Activated naive CD4-positive, alpha-beta T cell treated with anti-CD3 and anti-CD28 coated beads, Interleukin-2, amount 10 ng/mL, durations not matched to agents 7 days and 5 days (primary cell): ENCODE measurements at places on chromosomes 1 and 21.

GRCh38 chr1:37158113-37158749 lies 123.9 kb upstream of the GRIK3 start:
- no peak overlapping the region for H3K27ac ChIP-seq
- H3K4me3 ChIP-seq = no peak overlapping the region
- no peaks in the 10 kb centered on the region for H3K4me1 ChIP-seq

GRCh38 chr21:16455978-16456377 lies 726.2 kb downstream of the USP25 start:
- H3K36me3 ChIP-seq = no peaks in the 10 kb centered on the region
- no peaks in the 10 kb centered on the region for H3K27me3 ChIP-seq
- no peak overlapping the region for H3K4me3 ChIP-seq
- H3K27ac ChIP-seq = no peak overlapping the region
- no peaks in the 10 kb centered on the region for H3K4me1 ChIP-seq
- DNase-seq = no peak

DNA sequence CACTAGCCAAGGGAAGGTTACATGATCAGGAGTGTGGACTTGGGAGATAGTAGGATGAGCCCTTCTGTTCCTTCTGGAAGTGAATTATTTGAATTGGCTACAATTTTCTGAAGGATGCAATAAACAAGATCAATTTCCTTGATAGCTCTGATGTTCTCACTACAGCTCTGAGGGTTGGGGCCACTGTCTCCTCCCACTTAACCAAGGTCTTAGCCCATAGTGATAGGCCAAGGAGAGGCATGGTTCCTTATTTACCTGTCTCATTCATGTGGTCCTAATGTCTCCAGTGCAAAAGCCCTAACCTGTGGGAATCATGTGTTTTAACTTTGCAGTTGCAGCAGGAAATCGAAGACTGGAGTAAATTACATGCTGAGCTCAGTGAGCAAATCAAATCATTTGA lies 34.8 kb downstream of the MIA3 start:
- no peak for DNase-seq
- H3K4me3 ChIP-seq = no peak overlapping the region
- peaks cover 75% of the 10 kb centered on the region for H3K36me3 ChIP-seq
- peaks cover 66% of the 10 kb centered on the region for H3K4me1 ChIP-seq
- H3K27ac ChIP-seq = peak overlapping the region; percentile 96

GRCh38 chr1:113488576-113489177 lies 98.4 kb downstream of the MAGI3 start:
- no peak overlapping the region for H3K4me3 ChIP-seq
- no peaks in the 10 kb centered on the region for H3K36me3 ChIP-seq
- H3K27me3 ChIP-seq = no peaks in the 10 kb centered on the region
- no peaks in the 10 kb centered on the region for H3K4me1 ChIP-seq

DNA sequence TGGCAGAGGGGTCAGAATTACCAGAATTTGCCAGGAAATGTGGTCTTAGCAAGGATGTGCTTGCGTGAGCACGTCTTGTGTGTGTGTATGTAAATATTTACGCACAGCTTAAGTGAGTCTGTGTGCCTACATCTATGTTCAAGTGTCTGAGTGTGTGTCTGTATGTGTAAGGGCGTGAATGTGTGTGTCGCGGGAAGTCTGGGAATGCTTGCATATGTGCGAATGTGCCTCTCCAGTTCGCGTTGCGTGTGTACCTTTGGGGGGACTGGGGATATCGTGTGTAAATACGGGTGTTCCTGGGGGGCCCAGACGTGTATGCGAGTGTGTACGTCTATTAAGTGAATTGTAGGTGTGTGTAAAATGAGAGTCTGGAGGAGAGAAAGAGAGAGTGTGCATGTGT lies 68.6 kb upstream of the POU3F1 start:
- DNase-seq = no peak
- no peak overlapping the region for H3K27ac ChIP-seq
- H3K4me3 ChIP-seq = no peak overlapping the region

DNA sequence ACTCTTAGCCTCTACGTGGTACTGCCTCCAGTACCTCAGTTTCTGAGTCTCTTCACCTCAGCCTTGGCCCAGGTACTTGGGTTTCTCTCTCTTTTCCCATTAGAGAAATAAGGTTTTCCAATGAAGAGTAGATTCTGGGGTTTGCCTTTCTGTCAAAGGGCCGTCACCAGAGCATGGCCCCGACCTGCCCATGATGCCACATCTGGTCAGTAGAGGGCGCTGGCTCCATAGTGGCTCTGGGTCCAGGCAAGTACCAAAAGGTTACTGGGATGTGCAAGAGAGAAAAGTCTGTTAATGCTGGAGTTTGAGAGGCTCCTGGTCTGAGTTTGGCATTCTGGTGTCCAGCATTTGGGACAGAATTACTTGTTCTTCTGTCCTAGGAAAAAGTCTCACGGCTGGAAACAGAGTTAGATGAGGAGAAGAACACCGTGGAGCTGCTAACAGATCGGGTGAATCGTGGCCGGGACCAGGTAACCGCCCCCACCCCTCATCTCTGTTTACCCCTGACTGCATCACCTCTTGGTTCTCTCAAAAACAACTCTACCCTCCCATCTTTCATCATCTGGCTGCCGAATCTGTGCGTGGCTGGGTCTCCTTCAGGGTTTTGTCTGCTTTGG lies 5.3 kb upstream of the TUFT1 start:
- peak; percentile 85 for DNase-seq
- H3K27me3 ChIP-seq = peaks cover 16% of the 10 kb centered on the region
- peaks cover 5% of the 10 kb centered on the region for H3K4me1 ChIP-seq
- H3K27ac ChIP-seq = no peak overlapping the region
- H3K36me3 ChIP-seq = no peaks in the 10 kb centered on the region
- no peak overlapping the region for H3K4me3 ChIP-seq

DNA sequence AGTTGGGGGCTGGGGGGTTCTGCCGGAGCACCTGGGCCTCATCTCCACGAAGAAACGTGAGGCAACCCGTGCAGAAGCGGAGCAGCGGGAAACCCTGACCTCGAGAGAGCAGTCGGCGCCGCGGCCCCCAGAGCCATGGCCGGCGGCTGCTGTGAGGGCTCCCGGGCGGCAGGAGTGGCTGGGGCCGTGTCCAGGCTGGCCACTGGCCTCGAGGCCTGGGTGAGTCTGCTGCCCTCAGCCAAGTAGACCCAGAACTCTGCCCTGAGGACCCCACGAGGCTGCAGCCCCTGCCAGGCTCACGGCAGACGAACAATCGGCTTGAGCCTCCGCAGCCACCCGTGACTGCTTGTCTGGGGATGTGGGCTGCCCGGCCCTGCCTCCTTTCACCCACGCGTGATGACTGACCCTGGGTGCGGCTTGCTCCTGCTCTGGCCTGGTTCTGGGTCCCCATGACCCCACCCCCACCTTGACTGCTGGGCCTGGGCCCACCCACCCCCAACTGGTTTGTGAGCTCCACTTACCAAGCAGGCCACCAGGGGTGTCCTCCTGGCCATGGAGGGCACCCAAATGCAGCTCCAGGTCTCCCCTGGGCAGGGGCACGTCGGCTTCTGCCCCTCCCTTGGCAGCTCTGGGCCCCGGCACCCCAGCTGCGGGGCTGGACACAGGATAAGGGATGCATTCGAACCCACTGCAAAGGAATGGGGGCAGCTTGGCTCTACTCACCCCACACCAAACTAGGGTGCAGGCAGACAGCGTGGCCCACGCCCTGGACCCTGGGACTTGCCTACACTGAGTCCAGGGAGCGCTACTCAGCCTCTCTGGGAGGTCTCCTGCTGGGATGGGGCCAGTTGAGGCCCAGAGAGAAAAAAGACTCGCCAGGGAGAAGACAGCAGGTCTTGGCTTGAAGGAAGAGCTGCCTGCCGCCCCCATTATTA lies 34.2 kb downstream of the MORN1 start:
- peaks cover 7% of the 10 kb centered on the region for H3K27me3 ChIP-seq
- H3K36me3 ChIP-seq = no peaks in the 10 kb centered on the region
- no peaks in the 10 kb centered on the region for H3K4me1 ChIP-seq
- DNase-seq = no peak
- no peak overlapping the region for H3K4me3 ChIP-seq

DNA sequence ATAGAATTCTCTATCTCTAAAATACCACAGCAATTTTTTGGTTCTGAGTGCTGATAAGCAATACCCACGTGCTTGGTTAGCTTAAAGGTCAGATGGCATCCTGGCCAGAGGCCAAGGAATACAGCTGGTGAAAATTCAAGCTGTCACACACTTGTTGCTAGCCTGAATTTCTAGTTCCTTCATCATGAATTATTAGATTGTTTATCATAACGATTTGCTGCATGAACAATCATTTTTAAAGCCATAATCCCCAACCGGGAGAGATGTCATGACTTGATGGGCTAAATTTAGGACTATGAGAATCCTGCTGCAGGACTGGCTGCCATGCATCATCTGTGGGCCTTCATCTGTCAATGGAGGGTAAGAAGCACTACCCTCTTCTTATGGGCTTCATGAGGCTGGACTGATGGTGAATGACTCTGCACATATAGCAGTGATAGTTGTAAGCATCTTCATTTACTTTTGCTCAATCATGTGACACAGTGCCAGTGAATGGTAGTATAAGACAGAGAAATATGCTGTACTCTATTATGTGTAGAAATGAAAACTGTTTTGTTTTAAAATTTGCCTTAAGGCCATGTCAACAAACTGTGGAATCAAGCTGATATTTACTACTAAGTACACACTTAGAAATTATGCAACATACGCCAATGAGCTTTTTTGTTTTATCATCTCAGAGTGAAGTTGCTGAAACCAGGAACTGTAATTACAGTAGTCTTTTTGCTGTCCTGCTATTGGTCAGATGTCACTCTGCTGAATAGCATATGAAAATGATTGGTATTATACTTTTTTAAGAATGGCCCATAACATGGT lies 80.5 kb upstream of the RALGPS2 start:
- no peaks in the 10 kb centered on the region for H3K27me3 ChIP-seq
- H3K4me3 ChIP-seq = no peak overlapping the region
- no peak overlapping the region for H3K27ac ChIP-seq
- no peak for DNase-seq

GRCh38 chr1:168824418-168825065 lies 95.5 kb upstream of the DPT start:
- DNase-seq = no peak
- H3K4me3 ChIP-seq = no peak overlapping the region
- no peaks in the 10 kb centered on the region for H3K27me3 ChIP-seq
- no peak overlapping the region for H3K27ac ChIP-seq

DNA sequence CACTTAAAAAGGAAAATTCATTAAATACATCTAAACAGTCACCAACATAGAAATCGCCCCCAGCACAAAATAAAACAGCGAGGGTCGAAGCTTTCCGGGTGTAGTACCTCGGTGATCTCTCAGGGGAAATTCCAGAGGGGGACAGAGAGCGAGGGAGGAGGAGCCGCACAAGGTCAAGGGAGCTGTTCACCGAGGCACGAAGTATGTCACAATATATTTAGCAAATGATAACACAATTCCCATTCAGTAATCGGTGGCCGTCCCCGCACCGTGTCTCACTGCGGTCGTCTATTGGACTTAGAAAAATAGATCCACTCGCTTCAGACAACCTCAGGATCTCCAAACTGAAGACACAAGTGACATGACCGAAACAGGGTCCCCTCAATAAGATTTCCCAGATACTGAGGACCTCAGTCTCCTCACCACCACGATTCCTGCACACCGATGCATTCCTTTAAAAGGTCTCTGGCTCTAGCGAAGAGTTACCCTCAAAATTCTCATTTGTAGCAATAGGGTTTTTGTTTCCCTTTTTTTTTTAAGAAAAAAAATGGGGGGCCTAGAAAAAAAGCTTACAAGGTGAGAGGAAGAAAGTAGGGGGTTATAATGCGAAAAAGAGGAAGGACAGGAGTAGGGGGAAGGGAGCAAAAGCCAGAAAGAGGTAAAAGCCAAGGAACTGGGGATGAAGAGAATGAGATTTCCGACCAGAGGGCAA lies 1.1 kb downstream of the LPGAT1 start:
- peaks cover 35% of the 10 kb centered on the region for H3K36me3 ChIP-seq
- H3K27ac ChIP-seq = peak overlapping the region; percentile 90
- no peaks in the 10 kb centered on the region for H3K27me3 ChIP-seq
- peak overlapping the region; percentile 96 for H3K4me3 ChIP-seq
- peaks cover 70% of the 10 kb centered on the region for H3K4me1 ChIP-seq

DNA sequence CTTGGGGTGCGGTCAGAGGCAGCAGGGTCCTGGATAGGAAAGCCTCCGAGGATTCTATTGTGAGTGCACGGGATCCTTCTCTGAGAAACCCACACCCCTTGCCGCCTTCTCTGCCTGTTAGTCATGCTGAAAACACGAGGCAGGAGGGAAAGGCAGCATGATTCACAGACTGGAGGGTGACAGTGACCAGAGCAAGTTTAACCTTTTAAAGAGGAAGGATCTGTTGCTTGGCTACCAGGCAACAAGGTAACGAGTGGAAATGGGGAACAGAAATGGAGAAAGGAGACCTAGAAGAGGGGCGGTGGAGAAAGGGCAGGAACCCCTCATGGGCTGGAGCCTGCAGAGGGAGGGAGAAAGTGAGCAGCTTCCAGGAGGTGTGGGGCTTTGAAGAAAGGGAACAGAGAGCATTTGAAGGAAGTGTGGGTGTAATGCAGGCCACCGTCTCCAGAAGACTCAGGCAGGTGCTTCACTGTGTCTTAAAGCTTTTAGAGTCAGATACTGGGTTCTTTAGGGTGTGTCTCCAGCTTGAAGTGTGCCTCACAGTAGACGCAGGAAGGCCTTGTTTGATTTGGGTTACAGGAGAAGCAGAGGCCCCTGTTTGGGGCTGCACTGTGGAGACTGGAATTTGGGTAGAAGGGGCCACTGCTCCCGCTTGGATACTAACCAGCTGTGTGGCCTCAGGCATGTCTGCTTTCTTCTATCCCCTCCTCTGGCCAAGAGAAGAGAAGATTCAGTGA lies 19.1 kb downstream of the OPTC start:
- H3K4me3 ChIP-seq = no peak overlapping the region
- peak overlapping the region; percentile 72 for H3K27ac ChIP-seq
- H3K4me1 ChIP-seq = peaks cover 24% of the 10 kb centered on the region
- H3K27me3 ChIP-seq = peaks cover 10% of the 10 kb centered on the region
- peak; percentile 21 for DNase-seq

- no peak overlapping the region for H3K27ac ChIP-seq
- no peaks in the 10 kb centered on the region for H3K36me3 ChIP-seq
- no peaks in the 10 kb centered on the region for H3K27me3 ChIP-seq
- DNase-seq = no peak
- no peaks in the 10 kb centered on the region for H3K4me1 ChIP-seq
These were observed 101.4 kb downstream of the PLPPR5 start for GRCh38 chr1:98903261-98903660.

DNA sequence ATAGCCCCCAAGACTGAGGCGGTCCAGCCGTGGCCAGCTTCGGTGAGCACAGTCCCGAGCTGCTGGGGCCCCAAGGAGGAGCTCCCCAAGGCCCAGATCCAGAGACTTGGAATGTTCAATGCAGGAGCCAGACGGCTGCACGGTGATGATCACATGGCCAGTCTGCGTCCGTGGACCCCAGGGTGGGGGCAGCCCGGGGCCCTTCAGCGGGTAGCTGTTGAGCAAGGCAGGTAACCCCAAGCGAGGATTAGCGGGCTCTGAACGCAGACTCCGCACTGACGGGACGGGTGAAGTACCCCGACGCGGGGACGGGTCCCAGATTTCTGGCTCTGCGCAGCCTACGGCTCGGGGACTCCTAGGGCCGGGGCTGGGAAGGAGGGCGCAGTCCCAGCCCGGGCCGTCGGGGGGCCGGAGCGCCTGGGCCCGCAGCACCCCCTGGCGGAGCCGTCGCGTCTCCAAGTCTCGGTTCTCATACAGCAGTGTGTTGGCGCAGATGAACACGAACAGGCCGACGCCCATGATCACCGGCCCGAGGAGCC lies 2.7 kb downstream of the TMEM200B start:
- H3K4me3 ChIP-seq = no peak overlapping the region
- peaks cover 59% of the 10 kb centered on the region for H3K27me3 ChIP-seq
- DNase-seq = peak; percentile 79
- no peak overlapping the region for H3K27ac ChIP-seq
